Fibroblast of skin of right quadriceps (primary cell): ENCODE measurements at places on chromosomes 1 and 21.

DNA sequence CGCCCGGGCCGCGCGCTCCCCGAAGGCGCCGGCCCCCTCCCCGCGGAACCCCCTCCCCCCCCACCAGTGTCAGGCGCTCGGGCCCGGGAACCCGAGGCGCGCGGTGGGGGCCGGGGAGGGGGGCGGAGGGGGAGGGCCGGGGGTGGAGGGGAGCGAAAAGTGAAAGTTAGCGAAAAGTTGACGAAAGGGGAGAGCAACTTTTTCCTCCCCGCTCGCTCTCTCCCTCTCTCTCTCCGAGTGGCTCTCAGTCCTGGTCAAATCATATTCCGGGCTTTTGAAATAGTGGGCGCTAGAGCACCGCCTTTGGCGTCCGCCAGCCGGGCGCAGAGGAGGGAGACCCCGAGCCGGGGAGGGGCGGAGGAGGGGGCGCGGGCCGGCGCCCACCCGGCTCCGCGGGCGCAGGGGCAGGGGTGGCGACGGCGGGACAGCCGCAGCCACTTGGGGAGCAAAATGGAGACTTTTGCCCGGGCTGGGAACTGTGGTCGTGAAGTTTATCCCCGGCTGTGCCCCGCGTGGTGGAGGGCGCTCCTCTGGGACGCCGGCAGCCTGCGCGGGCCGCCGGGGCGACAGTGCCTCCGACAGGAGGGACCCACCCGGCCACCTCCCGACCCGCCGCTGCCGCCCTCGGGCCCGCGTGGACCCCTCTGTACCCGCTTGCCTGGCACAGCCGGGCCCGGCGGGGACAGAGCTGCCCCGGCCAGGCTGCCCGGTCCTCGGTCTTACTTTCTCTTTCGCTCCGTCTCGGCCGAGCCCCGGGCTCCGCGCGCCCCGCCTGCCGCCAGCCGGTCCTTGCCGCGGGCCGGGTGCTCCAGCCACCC, 697 bp downstream of the PRDM16 start:
- peak; percentile 70 for DNase-seq

DNA sequence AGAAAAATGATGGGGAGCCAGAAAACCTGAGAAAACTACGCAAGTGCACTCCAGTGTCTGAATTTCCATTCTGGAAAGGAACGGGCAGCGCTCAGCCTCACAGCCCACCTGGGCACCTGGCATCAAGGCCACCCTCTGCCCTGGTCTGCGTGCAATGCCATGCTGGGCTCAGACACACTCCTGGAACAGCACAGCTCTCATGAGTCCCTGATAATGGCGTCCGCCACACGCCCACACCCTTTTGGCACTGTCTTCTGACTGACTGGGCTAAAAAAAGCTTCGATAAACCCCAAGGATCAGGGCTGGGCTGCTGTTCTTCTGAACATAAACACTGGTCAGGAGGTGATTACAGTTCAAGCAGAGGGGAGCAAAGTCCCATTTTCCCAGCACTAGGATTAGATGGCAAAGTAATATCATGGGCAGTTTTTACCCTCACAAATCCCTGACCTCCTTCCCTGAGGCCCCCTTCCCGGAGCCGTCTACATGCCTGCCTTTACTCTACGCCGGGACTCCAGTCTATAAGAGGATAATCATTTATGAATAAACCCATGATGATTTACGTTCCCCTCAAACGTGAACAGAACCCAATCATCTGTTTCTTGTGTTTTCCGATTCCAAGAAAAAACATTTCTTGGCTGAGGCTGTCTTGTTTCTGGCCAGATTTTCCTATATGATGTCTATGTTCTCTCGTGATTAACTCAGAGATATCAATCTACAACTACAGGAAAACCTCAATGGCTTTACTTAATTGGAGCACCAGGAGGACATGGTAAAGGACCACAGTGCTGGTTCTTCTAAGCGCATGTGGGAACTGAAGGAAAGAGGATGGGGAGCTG, 22.6 kb downstream of the RCAN1 start:
- DNase-seq = no peak

- DNase-seq = no peak
Measured at GRCh38 chr1:162844153-162844552, 16.8 kb downstream of the CCDC190 start.

DNA sequence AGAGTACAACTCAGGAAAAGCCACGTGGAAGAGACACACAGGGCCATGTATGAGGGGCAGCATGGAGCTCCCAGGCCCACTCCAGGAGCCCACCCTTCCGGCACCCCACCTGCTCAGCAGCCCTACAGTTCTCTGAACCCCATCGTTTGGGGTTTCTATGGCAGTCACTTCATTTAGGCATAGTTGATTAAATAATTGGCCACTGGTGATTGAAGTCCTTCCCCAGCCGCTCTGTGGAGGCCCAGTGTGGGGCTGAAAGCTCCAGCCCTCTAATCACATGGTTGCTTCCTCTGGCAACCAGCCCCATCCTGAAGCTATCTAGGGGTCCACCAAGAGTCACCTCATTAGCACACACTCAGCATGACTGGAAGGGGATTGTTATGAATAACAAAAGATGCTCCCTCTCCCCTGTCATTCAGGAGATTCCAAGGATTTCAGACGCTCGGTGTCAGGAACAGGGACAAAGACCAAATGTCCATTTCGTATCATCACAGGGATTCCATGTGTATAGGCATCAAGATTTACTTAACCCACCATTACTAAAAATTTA, 12.2 kb upstream of the S100A7A start:
- no peak for DNase-seq

- DNase-seq = no peak
Measured at GRCh38 chr1:2221271-2221670, 6.8 kb upstream of the SKI start.

DNA sequence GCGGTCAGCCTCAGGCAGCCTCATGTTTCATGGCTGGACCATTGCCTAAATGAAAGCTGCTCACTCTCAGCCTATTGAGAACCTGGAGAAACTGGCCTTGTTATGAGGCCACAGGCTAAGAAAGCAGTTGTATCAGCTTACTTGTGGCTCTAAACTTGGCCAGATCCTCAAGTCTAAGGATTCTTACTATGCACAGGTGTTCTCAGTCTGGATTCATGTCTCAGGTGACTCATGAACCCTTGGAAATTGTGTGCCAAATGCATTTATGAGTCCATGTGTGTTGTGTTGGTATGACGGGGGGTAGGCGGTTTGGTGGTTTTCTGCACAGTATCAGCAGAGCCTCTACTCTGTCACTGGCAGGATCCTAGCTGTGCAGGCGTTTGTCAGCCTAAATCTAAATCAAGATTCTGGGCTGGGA, 90.4 kb downstream of the ROR1 start:
- DNase-seq = no peak

- DNase-seq = no peak
Measured at GRCh38 chr1:116178837-116179236, 67.6 kb downstream of the MAB21L3 start.

GRCh38 chr1:53375440-53375839, 47.6 kb upstream of the LRP8 start:
- no peak for DNase-seq

DNA sequence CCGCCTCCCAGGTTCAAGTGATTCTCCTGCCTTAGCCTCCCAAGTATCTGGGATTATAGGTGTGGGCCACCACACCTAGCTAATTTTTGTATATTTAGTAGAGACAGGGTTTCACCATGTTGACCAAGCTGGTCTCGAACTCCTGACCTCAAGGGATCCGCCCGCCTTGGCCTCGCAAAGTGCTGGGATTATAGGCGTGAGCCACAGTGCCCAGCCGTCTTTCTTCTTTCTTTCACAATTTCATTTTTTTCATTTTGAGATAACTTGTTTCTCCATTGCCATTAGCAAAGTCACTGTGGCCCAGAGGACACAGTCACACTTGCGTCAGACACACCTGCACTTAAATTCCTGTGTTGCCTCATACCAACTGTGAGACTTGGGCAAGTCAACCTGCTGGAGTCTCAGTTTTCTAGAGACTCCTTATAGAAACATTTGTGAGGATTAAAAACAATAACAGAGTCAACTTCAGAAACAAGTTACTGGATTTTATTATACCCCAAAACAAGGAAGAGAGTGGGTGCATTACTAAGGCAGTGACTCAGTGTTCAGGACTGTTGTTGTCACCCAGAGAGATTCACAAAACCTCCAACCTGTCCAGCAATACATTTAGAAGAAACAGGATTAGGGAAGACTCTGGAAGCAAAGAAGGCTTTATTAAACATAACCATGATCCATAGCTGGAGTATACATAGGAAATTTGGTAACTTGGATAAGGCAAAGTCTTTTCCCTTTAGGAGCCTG, 2.6 kb downstream of the TEDDM1 start:
- no peak for DNase-seq

- DNase-seq = peak; percentile 68
Measured at GRCh38 chr1:59434336-59434735, 137.4 kb downstream of the FGGY start.

GRCh38 chr1:37841652-37842051, 17.7 kb downstream of the MTF1 start:
- DNase-seq = no peak
